Activated naive CD4-positive, alpha-beta T cell treated with anti-CD3 and anti-CD28 coated beads, Interleukin-2, amount 10 ng/mL, durations not matched to agents 5 hours and 36 hours (primary cell): ENCODE measurements at places on chromosomes 2 and 18. TPM values are rescaled to one million over a fixed set of nuclear protein-coding genes. Genes with fewer than 3 reads are reported as not detected.

PFN4 gene
- not detected for total RNA-seq

SOWAHC gene
- 0.35 TPM for total RNA-seq

SKA1 gene
- 27.6 TPM for total RNA-seq

CEBPZOS gene
- 32.7 TPM for total RNA-seq

ADD2 gene
- total RNA-seq: 18.8 TPM

SLC9A4 gene
- 0.13 TPM for total RNA-seq

MBD5 gene
- 35.0 TPM for total RNA-seq

GPAT2 gene
- total RNA-seq: 5.2 TPM

POTEC gene
- total RNA-seq: not detected

RTP5 gene
- not detected for total RNA-seq

EIPR1 gene
- total RNA-seq: 35.9 TPM

MOB1A gene
- 153 TPM for total RNA-seq

CBLN2 gene
- total RNA-seq: not detected

NEB gene
- 0.58 TPM for total RNA-seq

LYG1 gene
- total RNA-seq: 1.2 TPM

EFR3B gene
- total RNA-seq: not detected

TAF4B gene
- 11.8 TPM for total RNA-seq

MAPRE2 gene
- total RNA-seq: 46.4 TPM

SIX2 gene
- total RNA-seq: not detected

SLC4A3 gene
- not detected for total RNA-seq

ANKRD30BL gene
- not detected for total RNA-seq

KCNG2 gene
- not detected for total RNA-seq

KLHL30 gene
- total RNA-seq: not detected

FAM237A gene
- total RNA-seq: not detected
